ENCODE measurements at places on chromosomes 5 and 9.
A peak's percentile ranks its signal among the peaks of the same experiment; 100 is the strongest.

DNA sequence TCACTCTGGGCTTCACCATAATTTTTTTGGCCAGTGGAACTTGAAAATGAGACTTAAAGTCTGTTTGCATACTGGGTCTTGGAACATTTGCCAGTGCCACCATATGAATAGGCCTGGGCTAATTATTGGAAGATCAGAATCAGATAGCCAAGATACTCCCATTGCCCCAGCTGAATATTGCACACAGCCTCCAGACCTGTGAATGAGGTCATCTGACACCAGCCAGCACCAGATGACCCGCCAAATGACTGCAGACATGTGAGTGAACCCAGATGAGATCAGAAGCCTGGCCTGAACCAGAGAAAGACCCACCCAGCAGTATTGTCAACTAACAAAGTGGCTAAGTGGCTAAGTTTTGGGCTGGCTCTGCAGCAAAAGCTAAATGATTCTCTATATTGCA, 220.5 kb upstream of the MPDZ start:
- DNase-seq: no peak

DNA sequence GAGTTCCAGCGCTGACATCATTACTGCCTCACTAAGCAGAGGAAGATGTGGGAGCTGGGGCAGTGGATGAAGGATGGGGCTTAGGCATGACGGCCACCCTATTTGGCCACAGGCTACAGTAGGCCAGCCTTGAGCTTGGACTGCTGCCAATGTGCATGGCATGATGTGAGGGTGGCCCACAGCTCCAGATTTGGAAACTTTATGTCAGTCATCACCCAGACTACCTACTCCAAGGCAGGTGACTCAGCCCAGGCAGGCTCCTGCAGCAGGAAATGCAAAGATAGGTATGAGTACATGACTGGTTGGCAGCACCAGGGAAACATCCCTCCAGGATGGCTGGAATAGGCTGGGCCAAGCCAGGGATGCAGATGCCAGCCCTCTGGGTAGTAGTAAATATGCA, 303.6 kb downstream of the SPOCK1 start:
- no peak for DNase-seq

- DNase-seq: no peak
These were observed 14.9 kb upstream of the MACIR start for GRCh38 chr5:103243665-103244064.

- no peak for DNase-seq
These were observed 163.6 kb upstream of the CDH6 start for GRCh38 chr5:31029925-31030324.

- no peak for DNase-seq
These were observed 2.6 kb upstream of the CPEB4 start for GRCh38 chr5:173885475-173886010.

DNA sequence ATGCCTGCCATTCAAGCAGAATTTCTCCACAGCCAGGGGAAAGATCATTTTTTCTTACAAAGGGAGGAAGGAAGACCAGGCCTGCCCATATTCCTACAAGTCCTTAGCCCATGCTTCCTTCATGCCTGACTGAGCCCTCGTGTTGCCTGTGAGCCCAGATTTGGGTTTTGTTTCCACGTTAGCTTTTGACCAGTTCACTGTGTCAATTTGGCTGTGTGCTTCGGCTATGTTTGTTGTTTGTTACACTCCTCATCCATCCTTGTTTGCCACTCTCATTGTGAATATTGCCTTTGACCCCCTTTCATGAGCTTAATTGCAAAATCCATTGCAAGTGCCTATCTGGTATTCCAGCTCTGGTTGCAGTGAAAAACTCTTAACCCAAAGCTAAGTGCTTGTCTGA, 84.7 kb upstream of the RIOK2 start:
- DNase-seq: no peak

GRCh38 chr5:74693191-74693590, 8.2 kb downstream of the HEXB start:
- no peak for DNase-seq

- DNase-seq: peak; percentile 24
These were observed 4.4 kb upstream of the DIAPH1 start for GRCh38 chr5:141623186-141623585.

- no peak for DNase-seq
These were observed 9.5 kb downstream of the AQP3 start for GRCh38 chr9:33437898-33438297.

DNA sequence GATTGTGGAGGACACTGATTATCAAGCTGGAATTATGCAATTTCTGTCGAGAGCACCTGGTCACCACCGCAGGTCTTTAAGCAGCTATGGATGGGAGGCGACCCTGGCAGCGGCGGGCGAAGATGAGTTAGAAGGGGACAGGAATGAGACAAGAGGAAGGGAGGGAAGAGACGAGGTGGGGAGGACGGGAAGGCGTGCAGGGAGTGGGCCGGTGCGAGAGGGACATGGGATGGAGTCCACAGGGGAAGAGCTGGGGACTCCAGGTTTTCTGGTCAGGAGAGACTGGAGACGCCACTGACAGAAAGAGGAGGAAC, 192.3 kb downstream of the MELK start:
- no peak for DNase-seq

DNA sequence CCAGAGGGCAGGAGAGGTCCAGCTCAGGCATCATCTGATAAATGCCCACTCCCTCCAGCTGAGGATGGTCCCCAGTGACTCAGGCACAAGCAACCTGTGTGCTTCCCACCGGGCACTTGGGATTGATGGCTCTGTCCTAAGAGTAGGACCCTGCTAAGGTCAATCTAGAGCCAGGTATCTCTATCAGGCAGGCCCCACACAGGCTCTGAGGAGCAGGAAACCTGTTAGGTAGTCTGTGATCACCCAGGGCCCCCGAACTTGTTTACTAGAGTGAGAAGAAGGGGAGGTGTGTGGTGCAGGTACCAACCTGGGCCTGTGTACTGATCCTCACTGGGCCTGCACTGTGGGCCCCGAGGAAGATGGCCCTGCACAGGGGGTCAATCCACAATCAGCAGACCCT, 119.6 kb upstream of the FSTL4 start:
- no peak for DNase-seq

DNA sequence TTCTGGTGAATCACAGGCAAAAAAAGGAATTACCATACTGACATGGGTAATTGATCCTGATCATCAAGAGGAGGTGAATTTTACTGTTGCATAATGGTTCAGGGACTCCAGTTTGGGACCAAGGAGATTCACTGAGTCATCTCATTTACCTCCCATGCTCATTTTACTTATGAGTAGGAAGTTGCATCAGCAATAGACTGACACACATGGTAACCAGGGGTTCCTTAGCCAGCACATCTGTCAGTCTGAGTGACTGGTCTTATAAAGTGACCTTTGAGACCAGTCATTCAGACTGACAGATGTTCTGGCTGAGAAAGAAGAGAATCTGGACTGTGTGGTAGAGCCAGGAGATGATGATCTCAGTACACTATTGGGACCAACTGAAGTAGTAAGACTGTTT, 384.6 kb upstream of the CD180 start:
- no peak for DNase-seq

DNA sequence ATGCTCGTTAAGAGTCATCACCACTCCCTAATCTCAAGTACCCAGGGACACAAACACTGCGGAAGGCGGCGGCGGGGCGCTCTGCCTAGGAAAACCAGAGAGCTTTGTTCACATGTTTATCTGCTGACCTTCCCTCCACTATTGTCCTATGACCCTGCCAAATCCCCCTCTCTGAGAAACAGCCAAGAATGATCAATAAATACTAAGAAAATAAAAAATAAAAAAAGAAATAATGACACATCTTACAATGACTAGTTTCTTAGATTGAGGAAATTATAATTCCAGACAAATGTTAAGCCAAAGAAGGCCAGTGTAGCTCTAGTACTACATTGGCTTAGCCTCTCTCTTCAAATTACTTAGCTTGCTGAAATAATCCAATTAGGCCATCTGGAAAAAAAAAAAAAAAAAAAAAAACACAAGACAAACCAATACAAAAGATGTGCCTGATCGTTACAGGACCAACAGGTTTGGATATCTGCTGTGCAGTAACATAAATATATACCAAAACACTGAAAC, 58.0 kb downstream of the ANXA2R start:
- DNase-seq: no peak

- DNase-seq: no peak
These were observed 51.2 kb upstream of the ADRA1B start for GRCh38 chr5:159864885-159865691.

DNA sequence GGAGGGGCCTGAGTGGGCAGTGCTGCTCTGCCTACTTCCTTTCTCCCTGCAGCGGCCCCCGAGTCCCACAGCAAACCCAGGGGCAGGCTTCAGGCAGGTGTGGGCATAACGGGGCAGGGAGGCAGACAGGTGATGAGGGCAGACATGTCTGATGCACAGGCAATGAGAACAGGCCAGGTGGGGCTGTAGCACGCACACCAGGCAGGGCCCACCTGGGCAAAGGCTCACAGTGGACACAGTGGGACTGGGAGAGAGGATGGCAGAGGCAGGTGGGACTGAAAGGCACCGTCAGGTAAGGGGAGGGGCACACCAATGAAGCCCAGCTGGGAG, 5.8 kb downstream of the LTC4S start:
- DNase-seq: no peak

GRCh38 chr5:96432216-96433065, 607 bp downstream of the PCSK1 start:
- DNase-seq: no peak

- DNase-seq: no peak
These were observed 572.9 kb upstream of the PTGER4 start for GRCh38 chr5:40106847-40107246.

DNA sequence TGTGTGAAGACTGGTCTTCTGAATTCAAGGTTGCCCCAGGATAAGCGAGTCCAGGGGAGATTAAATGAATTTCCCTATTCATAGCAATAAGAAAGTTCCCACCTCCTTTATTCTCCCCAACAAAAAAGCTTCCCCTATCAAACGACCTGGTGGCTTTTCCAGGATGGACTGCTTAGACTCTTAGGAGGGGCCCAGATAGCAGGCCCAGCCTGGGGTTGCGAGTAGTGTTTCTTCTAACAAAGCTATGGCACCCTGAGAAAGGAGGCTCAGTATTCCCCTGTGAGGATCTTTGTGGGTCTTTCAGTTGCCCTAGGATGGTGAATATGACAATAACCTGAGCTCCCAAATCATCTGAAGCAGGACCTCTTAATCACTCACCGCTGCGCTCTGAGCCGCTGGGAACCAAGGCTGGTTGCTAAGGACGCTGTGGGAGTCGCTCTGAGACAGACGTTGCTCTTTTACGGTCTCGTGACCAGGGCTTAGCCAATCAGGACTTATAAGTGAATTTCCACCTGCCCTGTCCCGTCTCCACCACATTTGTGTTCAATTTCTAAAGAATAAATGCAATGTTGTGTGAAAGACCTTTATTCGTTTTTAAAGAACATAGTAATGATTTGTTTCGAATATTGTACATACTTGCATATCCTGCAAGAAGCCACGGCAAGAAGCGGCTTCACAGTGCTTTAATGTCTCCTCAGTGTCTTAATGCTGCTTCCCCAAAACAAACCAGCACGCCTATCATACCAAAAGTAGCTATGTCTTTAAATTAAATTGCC, at the start of gene TMEM232:
Gene TMEM232, minus strand, starts transcription at position 423 of the 776 bp plus-strand sequence. CDS start 59,319 bp downstream, outside the sequence.
- DNase-seq: peak; percentile 77

GRCh38 chr5:76990899-76991459, 38.1 kb downstream of the CRHBP start:
- DNase-seq: no peak

DNA sequence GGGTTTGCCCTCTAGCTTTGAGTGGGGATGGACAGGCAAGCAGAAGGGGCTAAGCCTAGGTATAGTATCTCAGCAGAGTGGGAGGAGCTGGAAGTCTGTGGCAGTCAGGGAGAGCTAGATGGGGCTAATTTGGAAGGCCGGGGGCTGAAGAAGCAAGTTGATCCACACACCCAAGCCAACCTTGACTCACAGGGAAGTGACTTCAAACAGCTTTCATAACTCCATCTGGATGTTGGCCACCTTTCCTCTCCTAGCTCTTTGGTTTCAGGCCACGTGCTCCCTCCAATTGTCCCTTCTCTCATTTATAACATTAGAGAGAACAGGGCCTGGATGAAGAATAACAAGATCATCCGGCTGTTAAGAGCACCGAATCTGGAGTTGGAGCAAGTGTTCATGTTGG, 36.8 kb downstream of the EGR1 start:
- DNase-seq: no peak

- no peak for DNase-seq
These were observed 26.9 kb downstream of the ZNF484 start for GRCh38 chr9:92850898-92851297.

DNA sequence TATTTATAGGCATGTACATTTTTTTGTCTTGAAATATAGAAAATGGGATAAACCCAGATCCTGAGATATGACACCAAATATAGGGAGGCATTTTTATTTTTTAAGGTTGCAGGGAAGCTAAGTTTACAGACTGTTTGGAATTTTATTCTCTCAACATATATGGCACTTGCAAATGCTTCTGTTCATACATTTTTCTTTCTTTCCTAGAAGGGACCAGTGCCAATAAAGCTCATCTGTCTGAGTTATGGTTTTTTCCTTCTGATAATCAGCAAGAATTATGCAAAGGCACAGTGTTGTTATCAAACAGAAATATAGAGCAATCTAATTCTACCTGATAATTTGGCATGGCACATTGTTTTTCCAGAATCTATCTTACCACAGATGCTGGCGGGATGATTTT, 156.9 kb upstream of the GPR151 start:
- no peak for DNase-seq

GRCh38 chr5:61468483-61468865, 136.4 kb downstream of the ZSWIM6 start:
- no peak for DNase-seq

All from germinal center (tissue), 1 donor.